ENCODE measurements at places on chromosomes 3 and 15. TPM values are rescaled to one million over a fixed set of nuclear protein-coding genes. Genes with fewer than 3 reads are reported as not detected.
A peak's percentile ranks its signal among the peaks of the same experiment; 100 is the strongest.

GRCh38 chr3:170584585-170585007 is 1.3 kb downstream of the SLC7A14 start:
- DNase-seq: peak; percentile 22

- DNase-seq: peak; percentile 61
These were observed 31.1 kb downstream of the FAM174B start for GRCh38 chr15:92624401-92624991.

DNA sequence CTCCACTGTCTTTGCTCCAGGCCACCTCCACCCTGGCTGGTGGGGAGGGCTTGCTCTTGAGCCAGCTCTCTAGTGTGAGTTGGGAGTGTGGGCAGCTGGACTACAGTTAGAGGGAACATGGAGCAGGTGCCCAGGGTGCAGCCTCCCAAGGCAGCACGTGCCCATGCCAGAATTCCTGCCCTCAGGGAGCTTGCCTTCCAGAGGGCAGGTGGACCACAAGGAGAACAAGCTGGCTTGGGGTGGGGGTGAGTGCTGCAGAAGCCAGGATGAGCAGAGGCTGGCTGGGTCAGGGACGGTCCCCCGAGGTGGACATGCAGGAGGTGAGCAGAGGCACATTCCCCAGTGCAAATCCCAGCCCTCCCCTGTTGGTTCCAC is 89.5 kb downstream of the VGLL4 start:
- no peak for DNase-seq

GRCh38 chr3:11662392-11662990 is 18.8 kb upstream of the VGLL4 start:
- DNase-seq: no peak

DNA sequence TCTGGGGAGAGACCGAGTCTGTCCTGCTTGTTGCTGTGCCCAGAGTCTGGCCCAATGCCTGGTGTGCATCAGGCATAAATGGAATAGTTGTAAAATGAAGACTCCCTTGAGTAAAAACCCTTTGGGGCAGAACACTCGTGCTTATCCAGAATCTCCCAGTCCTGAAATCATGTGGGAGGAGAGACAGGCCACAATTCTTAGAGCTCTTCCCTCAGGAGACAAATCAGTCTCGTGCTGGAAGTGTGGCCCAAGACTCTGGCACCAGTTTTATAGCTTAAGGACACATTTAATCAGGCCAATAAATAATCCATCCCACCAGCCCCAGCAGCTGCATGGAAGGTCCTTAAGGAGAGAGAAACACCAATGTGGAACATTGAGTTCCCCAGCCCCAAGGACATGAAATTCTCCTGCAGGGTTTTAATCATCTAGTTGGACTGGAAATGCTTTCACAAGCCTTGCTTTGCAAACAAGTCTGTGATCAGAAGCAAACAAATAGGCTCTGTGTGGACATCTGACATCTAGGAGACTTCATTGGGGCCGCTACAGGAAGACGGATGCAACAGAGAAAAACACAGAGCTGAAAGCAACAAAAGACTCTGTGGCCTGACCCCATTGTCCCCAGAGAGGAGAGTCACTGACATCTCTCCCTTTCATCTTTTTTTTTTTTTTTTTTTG is 70.4 kb downstream of the LSM3 start:
- peak; percentile 88 for DNase-seq

- DNase-seq: no peak
These were observed 41.5 kb downstream of the MGLL start for GRCh38 chr3:127780536-127781400.

ZNF385D gene
- total RNA-seq: 4.2 TPM

PLAAT1 gene
- 6.3 TPM for total RNA-seq

CLRN1 gene
- not detected for total RNA-seq

All from lower leg skin (tissue), 4 donors.